ENCODE measurements at places on chromosomes 2 and 18.

DNA sequence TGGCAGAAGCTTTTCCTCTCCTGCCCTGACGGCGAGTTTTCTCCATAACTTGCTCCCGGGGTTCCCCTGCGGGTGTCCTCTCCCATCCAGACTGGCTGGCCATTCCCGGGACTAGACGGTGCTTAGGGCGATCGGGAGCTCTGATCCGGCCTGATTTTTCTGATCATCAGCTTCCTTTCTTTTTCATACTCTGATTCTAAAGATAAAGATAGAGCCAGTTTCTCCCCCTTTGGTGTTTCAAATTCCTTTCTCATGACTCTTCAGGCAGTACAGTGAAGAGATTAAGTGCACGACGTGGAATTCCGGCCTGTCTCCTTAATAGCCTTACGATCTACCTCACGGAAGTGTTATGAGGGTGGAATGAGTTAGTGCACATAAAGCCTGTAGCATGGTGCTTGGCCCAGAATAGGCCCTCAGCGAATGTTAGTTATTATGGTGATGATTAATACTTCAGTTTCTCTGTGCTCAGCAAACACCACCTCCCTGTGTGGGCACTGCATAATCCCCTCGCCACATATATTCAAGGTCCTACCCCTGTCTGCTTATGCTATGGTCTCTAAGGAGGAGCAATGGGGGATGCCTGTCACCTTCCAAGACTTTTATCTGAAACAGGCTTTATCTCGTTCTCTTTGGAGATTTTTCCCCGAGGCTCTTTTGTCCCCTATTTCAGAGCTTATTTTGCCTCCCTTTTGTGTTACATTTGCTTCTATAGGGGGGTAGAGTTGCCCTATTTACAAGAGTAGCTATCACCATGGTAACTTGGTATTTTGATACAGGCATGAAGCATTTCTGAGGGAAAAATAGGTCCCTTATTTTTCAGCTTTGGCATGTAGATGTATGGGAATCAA lies 254.8 kb downstream of the CDH2 start:
- DNase-seq, result no peak

DNA sequence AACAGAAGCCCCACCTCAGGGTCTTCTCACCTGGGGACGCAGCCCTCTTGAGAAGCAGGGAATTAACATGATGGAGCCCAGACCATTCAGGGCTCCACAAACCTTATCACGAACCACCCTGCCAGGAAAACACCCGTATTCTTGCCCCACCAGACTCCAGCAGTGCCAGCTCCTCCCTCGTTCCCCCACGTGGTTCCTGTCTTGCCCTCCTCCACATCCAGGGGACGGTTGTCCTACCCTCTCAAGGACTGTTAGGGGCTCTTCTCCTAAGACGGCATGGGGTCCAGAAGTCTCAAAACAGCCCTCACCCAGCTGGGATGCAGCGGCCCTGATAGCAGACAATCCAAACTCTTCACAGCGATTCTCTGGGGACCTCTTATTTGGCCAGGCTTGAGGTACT lies 372.2 kb upstream of the HS6ST1 start:
- DNase-seq, result no peak

- no peak for DNase-seq
Observed at GRCh38 chr2:237507512-237507911, 20.5 kb downstream of the MLPH start.

DNA sequence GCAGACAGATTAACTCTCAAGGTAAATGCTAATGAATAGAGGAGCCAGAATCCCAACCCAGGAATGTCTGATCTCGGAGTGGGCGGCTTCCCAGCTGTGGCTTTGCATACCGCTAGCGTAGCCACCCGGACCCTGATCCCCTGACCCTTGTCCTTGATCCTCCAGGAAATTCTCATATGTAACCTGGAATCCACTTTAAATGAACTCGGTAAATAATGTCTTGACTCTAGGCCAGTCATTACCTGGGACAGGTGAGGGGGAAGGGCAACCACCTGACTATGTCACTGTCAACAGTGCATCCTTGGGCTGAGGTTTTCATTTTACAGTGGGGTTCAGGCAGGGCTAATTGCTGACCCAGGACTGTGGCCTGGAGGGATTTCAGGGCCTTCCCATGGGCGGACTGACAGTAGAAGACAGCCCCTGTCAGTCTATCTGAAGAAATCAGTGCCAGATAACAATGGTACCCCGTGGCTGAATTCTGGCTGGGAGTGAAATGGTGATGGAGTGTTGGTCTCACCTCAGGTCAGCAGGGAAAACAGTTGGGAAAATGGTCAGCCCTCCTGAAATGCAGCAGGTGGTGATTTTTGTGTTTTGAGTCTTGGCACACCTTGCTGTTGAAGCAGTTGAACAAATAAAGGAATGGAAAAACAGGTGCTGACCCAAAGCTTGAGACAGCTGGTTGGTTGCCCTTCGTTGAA lies 9.6 kb downstream of the ACKR3 start:
- no peak for DNase-seq

DNA sequence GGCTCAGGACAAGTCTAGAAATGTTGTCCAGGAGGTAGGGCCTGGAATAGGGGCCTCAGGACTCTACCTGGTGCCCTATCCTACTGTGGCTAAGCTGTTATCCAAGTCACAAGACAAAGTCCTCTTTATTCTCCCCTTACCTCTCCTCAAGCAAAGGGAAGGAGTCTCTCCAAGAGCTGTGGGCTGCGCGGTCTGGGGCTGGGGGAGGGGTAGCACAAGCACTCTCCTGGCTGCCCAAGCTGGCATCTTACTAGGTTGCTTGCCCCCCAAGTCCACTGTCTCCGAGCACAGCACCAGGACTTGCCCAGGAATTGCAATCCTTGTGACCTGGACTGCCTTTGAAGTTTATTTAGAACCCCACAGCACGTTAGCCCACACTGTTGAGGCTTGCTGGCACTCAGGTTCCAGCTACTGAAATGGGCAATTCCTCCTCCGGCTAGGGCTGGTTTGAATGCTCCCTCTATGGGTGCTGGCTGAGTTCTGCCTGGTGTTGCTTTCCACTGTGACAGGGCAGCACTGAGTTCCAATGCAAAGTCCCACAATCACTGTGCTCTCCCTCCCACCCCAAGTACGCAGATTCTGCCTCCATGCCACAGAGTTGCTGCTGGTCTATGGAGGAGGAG lies 18.5 kb downstream of the DHRS9 start:
- DNase-seq, result no peak

DNA sequence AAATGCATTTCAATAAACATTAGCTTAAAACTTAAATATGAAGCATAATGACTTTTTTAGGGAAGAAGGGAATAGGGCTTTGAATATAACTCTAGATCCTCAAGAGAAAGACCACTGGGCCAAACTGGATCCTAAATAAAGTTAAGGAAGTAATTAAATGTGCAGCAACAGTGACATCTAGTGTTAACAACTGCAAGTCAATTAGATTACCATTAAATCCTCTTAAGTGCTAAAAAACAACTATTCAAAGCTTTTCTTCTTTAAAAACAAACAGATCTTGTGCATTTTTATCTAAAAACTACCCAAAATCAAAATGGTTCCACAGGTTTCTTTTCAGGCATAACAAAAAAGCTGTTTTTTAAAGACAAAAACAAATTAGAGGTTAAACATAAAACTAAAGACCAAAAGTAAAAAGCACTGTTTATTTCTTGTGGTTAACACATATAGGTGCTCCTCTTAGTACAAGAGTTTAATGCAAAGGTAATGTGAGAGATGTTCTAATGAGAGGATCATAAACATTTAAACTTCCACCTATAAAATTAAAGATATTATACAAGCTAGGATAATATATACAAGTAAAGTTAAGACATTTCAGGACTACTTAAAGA lies 111.4 kb downstream of the THADA start:
- no peak for DNase-seq

- DNase-seq, result no peak
Observed at GRCh38 chr2:172909454-172909853, 166.2 kb upstream of the MAP3K20 start.

GRCh38 chr2:122451040-122451439 lies 695.6 kb downstream of the TSN start:
- no peak for DNase-seq

GRCh38 chr2:154855138-154855537 lies 156.6 kb downstream of the KCNJ3 start:
- no peak for DNase-seq

GRCh38 chr2:199775267-199775666 lies 75.7 kb downstream of the FTCDNL1 start:
- no peak for DNase-seq

DNA sequence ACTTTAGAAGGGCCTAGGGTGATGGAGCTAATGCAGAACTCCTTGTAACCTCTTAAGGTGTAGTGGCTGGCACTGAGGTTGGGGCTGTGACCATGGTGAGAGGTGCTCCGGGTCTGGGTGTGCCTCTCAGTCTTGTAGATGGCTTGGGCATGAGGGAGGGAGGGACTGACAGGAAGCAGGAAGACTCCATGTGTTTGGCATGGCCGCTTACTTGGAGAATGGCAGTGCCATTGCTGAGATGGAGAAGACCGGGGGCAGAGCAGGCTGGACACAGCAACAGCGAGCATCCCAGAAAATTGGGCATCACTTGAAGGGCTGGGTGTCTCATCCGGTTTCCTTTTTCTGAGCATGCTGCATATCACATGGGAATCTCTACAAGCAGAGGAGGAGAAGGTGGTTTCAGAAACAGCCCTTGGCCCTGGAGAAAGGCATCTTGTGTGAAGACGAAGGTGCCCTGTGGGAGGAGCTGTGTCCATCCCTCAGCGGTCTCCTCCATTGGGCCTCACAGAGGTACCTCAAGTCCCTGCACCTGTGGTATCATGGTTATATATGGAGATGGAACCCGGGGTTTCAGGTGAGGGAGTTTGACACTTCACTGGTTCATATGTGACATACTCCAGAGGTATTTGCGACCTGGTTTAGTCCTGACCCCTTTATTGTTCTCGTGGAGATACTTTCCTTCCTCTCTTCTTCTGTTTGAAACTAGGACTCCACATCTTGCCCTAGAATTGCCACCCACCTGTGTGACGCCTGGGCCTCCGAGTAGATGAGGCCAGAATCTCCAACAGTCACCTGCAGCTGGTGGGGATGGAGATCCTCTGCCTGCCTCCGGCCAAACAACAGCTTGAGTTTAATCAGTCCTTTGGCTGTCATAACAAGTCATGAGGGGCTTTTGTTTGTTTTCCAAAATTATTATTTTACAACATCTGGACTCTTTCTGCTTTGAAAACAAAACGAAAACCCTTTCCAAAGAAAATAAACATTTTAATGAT lies 45.6 kb downstream of the INPP4A start:
- no peak for DNase-seq

- no peak for DNase-seq
Observed at GRCh38 chr2:61959381-61960293, 54.2 kb downstream of the COMMD1 start.

DNA sequence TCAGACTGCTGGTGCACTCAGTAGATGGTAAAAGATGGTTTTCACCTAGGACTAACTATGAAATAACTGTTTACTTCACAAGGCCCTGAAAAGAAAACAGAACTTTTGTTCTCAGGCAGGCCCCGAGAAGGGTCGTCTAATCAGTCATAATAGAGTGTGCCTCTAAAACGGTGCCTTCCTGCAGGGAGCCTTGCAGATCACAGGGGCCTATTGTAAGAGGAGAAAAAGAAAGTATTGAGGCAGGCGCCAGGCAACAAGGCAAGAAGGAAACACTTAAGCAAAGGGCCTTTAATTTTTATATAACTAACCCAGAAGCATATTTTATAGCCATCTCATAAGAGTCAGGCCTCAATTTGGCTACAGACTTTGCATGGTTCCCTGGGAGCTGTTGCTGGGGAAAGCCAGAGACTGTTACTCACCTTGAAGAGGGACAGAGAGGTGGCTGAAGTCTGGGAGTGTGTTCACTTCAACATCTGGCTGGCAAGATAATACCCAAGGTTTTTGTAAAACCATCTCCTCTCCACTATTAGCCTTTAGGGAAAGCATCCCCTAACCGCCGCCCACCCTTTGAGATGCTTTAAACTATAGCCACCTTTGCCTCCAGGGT lies 117.1 kb downstream of the PRPF40A start:
- no peak for DNase-seq

- no peak for DNase-seq
Observed at GRCh38 chr18:68288408-68288807, 426.5 kb downstream of the TMX3 start.

- DNase-seq, result no peak
Observed at GRCh38 chr2:101704046-101704466, 6.5 kb downstream of the MAP4K4 start.

DNA sequence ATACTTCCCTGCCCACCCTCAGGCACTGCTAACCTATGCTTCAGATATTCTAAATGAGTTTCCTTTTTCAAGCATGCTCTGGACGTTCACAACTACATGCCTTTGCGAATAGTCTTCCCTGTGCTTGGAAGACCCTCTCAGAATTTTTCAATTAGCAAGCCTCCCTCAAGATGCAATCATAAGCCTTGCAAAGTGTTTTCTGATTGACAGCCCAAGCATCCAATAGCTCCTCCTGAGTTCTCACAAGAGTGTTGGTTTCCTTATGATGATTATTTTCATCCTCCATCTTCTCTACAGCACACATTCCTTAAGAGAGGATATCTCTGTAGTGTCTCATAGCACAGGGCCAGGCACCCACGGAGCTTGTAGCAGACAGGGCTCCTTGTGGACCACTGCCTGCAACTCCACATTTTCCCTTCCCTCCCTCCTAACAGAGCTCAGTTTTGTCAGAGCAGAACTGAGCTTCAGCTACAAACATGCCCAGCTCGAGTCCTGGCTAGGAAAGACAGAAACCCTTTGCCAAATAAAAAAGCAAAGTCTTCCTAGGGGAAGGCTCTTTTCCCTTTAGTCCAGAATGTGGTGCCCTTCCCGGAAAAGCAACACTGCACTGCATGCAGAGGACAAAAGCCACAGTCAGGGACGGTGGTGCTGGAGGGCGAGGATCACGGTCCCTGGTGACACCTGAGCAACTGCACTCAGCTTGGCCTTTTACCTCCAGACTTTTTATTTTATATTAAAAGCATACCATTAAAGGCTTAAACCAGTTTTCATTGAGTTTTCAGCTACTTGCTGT lies 819.8 kb upstream of the ID2 start:
- DNase-seq, result no peak

GRCh38 chr2:48738806-48739205 lies 16.7 kb downstream of the LHCGR start:
- DNase-seq, result no peak

- no peak for DNase-seq
Observed at GRCh38 chr18:38081516-38081915, 515.9 kb upstream of the CELF4 start.

GRCh38 chr2:48080534-48081316 lies 174.4 kb upstream of the FBXO11 start:
- DNase-seq, result no peak

DNA sequence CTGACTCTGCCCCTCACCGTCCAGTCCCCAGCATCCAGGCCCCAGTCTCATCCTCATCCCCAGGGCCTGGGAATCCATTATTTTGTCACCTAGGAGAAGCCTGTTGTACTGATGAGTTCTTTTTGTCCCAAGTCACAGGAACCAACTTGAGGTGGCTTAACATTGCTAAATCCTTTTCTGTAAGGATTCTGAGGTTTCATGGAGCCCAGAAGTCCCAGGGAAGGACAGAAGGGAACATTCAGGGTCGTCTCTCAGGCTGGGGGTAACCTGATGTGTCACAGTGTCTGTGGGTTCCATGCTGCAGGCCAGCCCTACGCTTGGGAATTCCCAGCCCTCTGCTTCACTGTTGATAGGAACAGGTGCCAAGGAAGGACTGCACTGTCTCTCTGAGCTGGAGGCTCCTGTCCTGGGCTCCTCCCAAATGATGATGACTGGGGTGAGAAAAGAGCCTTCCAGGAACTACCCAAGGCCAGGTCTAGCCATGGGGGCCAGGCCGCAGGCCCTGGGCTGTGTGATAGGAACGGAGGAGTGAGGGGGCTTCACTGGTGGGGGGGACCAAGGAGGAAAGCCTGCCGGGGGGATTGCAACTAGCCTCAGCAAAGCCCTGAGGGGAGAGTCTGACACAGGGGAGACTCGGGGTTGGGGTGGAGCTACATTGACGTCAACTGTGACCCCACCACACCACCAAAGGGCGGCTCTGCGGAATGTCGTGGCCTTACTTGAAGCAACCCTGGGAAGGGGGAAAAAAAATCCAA lies 145.7 kb downstream of the SMAD7 start:
- DNase-seq, result peak; percentile 5

Data from glutamatergic neuron (in vitro differentiated cells).